HT-29 (cell line): ENCODE measurements at places on chromosomes 12 and 14.

DNA sequence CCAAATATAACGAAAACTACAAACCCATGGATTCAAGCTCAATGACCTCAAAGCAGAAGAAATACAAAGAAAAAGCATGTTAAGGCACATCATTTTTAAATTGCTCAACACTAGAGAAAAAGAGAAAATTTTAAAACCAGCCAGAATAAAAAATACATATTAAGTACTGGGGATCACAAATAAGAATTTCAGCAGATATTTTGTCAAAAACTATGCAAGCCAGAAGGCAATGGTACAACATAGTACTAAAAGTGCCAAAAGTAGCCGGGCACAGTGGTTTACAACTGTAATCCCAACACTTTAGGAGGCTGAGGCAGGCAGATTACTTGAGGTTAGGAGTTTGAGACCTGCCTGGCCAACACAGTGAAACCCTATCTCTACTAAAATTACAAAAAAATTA is 10.2 kb downstream of the SGPP1 start:
- DNase-seq = peak; percentile 1

DNA sequence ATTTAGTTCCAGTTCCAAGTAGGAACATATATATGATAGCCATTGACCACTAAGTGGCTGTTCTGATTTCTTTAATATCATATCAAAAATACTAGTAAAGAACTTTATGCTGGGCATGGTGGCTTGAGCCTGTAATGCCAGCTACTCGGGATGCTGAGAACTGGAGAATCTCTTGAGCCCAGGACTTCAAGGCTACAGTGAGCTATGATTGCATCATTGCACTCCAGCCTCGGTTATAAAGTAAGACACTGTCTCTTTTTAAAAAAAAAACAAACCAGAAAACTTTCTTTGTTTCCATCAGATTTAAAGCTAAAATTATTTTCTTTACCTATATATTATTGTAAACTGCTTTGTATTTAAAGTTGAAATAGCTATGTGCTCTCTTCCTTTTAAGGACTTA is 127.0 kb downstream of the SCAF11 start:
- DNase-seq = no peak

GRCh38 chr12:71536279-71536938 is 96.8 kb downstream of the LGR5 start:
- DNase-seq = no peak

DNA sequence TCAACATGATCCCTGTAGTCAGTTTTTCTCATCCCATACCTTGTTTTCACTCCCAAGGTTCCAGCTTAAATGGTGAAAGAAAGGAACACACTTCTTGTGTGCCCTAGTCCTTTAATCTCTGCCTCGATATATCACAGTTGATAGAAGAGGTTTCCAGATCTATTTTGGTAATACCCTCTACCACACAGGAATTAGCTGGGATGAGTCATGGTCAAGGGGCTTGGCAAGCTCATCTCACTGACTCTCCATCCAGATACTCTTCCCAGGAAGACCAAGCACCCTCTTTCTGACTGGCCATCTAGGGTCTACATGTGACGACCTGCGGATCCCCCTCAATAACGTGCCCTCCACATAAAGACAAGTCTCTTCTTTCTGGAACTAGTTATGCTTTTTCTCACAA is 277.9 kb downstream of the ITPR2 start:
- DNase-seq = no peak

- no peak for DNase-seq
Observed at GRCh38 chr14:103404032-103404918, 19.1 kb downstream of the MARK3 start.

GRCh38 chr12:263574-263973 is 938 bp upstream of the SLC6A13 start:
- DNase-seq = no peak

- DNase-seq = no peak
Observed at GRCh38 chr12:21831791-21832344, 57.4 kb upstream of the KCNJ8 start.

GRCh38 chr12:20206410-20206809 is 161.9 kb upstream of the PDE3A start:
- DNase-seq = no peak

DNA sequence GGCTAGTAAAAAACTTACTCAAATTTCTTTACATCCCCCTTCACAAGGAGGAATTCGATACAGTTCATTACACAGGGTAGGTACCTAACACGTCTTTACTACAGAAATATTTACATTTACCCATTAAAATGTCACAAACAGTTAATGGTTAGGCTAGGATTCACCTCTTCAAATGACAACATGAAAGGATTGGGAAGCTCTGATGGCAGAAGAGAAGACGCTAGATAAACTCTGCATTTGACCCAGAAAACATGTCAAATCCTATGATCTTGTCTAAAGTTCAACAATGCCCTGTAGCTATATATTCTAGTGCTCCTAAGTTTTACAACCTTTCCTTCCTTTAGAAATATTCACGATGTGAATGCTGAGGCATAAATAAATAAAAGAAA is 64.8 kb downstream of the DENND5B start:
- DNase-seq = no peak

DNA sequence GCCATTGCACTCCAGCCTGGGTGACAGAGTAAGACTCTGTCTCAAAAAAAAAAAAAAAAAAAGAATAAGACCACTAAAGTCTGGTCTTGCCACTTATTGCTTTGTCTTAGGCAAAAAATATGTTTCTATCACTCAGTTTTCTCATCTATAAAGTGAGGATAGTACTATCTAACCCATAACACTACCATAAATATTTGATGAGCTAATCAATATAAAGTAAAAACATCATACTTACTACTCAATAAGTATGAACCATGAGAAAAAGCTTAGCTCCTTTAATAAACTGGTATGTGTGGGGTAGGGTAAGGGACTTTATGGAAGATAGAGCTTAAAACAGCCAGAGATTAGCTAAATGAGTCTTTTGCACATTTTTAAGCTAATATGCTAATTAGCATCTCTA is 85.5 kb downstream of the GXYLT1 start:
- no peak for DNase-seq

DNA sequence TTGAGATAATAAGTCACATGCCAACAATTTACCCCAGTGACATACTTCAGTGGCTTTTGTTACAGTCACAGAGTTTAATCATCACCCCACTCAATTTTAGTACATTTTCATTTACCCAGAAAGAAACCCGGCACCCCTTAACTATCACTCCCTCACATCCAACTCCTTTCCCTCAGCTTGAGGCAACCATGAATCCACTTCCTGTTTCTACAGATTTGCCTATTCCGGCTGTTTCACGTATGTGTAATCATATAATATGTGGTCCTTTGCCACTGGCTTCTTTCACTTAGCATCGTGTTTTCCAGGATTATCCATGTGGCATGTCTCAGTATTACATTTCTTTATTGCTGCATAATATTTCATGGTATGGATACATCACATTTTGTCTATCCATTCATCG is 147.5 kb downstream of the CFAP54 start:
- DNase-seq = no peak

- DNase-seq = no peak
Observed at GRCh38 chr12:89571491-89572195, 45.8 kb upstream of the POC1B start.

- no peak for DNase-seq
Observed at GRCh38 chr14:99080306-99080705, 191.7 kb downstream of the BCL11B start.

GRCh38 chr14:24131549-24131966 is 1.1 kb downstream of the FITM1 start:
- no peak for DNase-seq

DNA sequence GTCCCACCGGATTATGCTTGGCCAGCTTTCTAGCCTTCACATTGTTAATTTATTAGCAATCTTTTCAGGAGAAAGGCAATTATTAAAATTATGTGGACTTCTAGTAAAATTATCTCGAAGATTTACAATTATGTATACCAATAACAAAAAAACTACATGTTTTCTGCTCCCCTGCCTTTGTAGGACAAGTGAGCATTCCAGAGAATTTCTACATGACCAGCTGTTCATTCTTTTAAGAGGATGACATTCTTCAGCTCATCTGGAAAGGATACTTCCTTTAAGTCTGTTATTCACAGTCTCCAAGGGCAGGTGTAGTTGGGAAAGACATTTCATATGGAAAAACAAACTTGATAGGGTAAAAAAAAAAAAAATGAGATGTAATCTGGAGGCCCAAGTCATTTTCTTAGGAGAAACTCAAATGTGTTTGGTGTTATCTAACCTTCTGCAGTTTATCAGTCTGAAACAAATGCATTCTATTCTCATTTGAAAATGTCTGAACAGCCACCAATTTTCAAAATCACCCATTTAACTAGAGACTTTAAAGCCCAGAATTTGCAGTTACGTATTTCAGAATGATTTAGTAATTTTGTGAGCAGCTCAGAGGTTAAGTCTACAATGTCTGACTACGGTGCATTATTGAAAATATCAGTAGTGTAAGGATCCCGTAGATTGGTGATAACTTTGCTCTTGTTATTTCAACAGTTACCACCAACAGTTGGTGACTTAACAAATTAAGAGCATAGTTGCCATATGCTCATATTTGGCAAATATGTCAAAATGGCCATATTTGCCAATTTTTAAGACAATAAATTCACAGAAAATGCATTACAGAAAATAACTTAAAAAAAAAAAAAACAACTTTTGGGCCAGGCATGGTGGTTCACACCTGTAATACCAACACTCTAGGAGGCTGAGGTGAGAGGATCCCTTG is 1.8 kb upstream of the PHLDA1 start:
- DNase-seq = no peak

- no peak for DNase-seq
Observed at GRCh38 chr14:74563233-74563585, 48.8 kb downstream of the LTBP2 start.

DNA sequence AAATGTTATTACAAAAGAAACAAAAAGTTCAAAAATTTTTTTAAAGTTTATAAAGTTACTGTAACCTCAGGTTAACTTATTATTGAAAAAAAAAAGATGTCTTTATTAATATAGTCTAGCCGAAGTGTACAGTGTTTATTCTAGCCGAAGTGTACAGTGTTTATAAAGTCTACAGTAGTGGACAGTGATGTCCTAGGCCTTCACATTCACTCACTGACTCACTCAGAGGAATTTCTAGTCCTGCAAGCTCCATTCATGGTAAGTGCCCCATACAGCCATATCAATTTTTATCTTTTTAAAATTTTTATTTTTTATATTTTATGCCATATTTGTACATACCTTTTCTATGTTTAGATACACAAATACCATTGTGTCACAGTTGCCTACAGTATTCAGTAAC is 10.4 kb downstream of the ATG2B start:
- DNase-seq = no peak
